Fibroblast of skin of right biceps (primary cell): ENCODE measurements at places on chromosomes 3 and 15.

DNA sequence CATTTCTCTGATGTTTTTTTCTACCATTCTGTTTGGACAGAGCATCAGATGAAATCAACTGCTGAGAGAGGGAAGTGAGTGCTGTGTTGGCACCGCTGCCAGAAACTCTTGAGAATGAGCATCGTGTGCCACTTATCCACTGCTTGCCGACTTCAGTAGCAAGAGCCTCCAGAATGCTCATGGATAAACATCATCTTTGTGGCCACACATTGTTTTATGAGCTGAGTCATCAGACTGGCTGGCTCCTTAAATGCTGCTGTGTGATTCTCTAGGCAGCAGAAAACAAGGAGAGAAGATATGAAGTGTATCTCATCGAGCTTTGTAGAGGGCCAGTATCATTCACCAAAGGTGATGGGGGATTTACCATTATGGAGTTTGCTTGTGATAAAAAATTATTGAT lies 3.4 kb upstream of the DOCK3 start:
- peak; percentile 84 for DNase-seq

GRCh38 chr3:73855813-73856212 lies 231.1 kb upstream of the PDZRN3 start:
- no peak for DNase-seq

DNA sequence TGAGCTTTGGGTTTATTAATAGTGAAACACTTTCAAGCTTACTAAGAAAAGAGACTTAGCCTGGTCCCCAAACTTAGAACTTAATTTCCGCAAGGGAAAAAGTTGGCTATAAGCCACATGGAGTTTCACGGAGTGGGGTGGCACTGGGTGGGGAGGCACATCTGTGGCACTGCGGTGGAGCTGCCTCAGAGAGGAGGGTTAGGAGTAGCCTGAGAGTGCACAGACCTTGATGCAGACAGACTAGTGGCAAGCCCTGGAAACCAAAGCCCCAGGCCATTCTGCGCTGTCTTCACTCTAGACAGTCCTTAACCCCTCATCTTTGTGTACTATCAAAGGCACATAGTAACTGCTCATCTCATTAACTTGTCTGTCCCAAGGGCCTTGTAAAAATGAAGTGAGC lies 22.0 kb downstream of the CXCR6 start:
- DNase-seq: no peak

- no peak for DNase-seq
Observed at GRCh38 chr3:127630811-127631714, 2.1 kb downstream of the PODXL2 start.

DNA sequence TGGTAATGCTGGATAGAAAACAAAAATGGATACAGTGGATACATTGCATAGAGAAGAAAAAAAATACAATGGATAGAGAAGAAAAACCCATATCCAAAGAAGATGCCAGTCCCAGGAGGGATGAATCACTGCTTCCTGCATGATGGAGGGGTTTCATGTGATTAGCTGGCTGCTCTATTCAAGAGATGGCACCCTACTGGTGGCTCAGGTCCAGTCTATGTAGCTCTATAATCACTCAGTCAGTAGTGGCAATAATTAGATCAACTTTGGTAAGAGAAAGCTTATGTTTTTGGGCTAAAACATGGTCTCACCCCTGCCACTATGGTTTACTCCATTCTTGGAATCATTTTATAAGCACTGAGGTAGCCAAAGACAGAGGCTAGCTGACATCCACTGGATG lies 33.7 kb upstream of the NOX5 start:
- DNase-seq: no peak

DNA sequence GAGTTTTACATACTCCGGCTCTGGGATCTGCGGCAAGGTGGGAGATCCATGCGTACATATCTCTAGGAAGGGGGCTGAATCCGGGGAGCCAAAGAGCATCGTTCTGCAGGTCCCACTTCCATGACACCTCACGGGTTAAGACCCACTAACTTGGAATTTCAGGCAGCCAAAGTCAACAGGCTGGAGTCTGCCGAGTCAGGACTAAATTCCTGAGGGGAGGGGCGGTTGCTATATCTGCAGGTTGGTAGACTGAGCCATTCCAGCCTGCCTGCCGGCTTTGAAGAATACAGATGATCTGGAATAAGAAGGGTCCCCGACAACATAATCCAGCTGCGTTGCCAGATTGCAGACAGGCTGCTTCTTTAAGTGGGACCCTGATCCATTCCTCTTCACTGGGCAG lies 65.4 kb upstream of the PEX5L start:
- DNase-seq: peak; percentile 1

DNA sequence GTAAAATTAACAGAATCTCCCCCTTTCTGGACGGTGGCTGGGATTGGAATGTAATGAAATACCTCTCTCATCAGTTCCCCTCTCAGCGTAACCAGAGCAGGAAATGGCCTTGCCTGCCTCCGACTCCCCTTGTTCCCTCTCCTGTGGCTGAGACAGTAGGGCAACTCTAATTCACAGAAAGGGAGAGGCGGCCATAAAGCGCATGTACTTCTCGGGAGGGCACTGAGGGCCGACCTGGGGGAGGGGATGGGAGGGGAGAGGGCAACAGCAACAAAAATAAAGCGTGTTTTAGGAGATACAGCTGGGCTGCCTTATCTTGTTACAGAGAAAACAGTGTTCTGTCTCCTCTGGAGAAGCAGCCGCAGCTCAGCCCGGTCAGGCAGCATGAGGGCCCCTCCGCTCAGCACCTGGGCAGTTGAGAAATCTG lies 783.3 kb upstream of the ARRDC4 start:
- DNase-seq: no peak

- no peak for DNase-seq
Observed at GRCh38 chr3:150357140-150357539, 51.0 kb upstream of the TSC22D2 start.

GRCh38 chr15:97718509-97718908 lies 242.0 kb upstream of the ARRDC4 start:
- DNase-seq: no peak

- DNase-seq: no peak
Observed at GRCh38 chr3:52330194-52330805, 14.2 kb downstream of the DNAH1 start.

DNA sequence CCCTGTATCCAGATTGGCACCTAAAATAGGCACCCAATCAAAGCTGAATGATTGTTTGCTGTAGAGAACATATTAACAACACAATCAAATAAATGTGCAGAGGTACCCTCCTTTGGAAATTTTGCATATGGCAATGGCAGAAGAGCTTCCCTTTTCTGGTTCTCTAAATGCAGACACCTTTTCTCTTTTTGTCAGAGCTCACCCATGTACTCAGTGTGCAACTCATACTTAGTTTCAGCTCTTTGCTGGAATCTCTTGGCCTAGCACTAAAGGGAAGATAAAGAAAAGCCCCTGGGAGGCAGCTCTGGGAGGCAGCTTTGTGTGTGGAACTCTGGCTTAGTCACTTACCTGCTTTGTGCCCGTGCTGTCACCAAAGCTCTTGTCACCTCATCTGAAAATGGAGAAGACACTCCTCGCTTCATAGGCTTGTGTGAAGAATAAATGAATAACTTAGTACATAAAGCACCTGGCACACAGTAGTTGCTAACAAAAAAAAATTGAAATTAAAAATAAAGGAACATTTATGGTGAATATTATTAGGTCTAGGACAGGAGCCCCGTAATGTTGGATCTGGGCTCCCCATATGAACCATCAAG lies 28.8 kb downstream of the ST6GAL1 start:
- DNase-seq: no peak

GRCh38 chr3:120498556-120499346 lies 48.0 kb upstream of the FSTL1 start:
- DNase-seq: peak; percentile 98

- DNase-seq: peak; percentile 55
Observed at GRCh38 chr3:44682182-44682896, 30.1 kb upstream of the ZNF502 start.

- DNase-seq: peak; percentile 25
Observed at GRCh38 chr3:172189987-172190603, 150.7 kb downstream of the FNDC3B start.

GRCh38 chr3:10238345-10239183 lies 9.7 kb upstream of the TATDN2 start:
- DNase-seq: no peak

DNA sequence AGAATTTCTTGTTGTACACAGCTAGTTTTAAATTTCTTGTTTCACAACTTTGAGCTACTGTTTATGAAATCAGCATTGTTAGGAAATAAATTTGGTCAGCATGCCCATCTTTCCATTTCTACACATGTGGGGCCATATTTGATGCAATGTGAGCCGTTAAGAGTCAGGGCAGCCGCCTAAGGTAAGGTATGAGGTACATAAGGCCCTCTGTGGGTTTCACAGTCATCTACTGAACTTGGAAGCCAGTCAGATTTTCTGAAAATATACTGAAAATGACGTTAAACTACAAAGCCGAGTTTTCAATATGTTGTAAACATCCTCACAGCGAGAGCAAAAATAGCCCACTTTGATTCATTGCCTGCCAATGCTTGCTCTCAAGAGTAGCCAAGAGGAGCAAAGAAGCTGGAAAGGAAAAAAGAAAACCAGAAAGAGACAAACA lies 94.7 kb upstream of the PDZRN3 start:
- DNase-seq: peak; percentile 64

DNA sequence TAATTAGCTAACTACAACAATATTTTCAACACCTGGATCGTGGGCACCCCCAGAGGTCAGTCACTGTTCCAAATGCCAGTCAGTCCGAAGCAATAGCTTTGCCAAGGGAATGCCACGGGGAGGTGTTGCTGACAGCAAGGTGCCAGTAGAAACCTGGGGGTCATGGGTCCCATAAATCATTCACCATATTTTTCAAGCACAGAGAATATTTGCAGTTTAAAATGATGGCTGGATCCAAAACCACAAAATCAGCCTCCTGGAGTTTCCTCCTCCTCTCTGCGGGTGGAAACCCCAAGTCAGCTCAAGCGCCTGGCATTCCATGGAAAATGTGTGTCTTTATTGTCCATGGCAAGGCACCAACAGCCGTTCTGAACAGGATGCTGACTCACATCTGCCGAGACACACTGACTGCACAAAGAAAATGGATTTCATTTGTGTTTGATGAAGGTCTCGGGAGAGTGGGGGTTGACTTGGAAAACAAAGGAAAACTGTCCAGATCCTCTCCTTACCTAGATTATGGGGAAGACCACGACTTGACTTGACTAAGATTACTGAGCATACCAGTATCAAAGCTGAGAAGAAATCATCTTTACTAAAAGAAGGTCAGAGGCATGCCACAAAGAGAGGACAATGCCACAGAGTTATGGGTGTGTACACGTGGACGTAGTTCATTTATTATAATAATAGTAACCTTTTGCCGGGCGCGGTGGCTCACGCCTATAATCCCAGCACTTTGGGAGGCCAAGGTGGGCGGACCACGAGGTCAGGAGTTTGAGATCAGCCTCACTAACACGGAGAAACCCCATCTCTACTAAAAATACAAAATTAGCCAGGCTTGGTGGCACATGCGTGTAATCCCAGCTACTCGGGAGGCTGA lies 26.4 kb downstream of the ANXA2 start:
- peak; percentile 100 for DNase-seq

GRCh38 chr3:132545471-132545870 lies 51.6 kb upstream of the ACKR4 start:
- DNase-seq: no peak

GRCh38 chr3:45154641-45155147 lies 8.5 kb upstream of the CDCP1 start:
- peak; percentile 50 for DNase-seq
